Stimulated activated CD4-positive, alpha-beta T cell treated with anti-CD3 and anti-CD28 coated beads, TNF-alpha, amount 100 ng/mL, for 1 hour (primary cell): ENCODE measurements at places on chromosomes 3 and 15.

GRCh38 chr3:172546628-172547214 lies 23.5 kb upstream of the TNFSF10 start:
- DNase-seq: no peak

DNA sequence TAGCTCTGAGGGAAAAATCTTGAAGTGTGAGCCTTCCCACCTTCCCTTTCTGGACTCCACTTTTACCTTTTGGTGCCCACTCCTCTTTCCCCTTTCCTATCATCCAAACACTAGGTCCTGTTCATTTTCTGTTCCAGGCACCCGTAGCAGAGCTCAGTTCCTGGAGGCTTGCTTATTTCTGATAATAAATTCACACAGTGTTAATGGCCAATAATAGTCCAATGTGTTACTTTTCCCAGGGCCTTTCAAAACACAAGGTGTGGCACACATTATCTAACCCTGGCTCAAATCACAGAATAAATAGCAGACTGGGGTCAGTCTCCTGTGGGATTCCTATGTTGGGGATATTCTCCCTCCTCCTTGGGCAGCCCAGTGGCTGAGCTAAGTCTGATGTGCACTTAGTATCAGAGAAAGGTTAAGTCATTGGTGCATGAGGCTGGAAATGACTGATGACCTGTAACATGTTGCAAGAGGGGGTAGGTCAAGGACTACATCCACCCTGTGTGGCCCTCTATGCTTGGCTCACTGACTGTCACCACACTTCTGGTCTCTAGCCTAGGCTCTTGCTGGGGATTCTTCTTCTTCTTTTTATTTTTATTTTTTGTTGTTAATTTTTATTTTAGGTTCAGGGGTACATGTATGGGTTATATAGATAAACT lies 43.7 kb upstream of the ROPN1 start:
- no peak for DNase-seq

- no peak for DNase-seq
Observed at GRCh38 chr3:60301142-60301541, 950.1 kb downstream of the FHIT start.

DNA sequence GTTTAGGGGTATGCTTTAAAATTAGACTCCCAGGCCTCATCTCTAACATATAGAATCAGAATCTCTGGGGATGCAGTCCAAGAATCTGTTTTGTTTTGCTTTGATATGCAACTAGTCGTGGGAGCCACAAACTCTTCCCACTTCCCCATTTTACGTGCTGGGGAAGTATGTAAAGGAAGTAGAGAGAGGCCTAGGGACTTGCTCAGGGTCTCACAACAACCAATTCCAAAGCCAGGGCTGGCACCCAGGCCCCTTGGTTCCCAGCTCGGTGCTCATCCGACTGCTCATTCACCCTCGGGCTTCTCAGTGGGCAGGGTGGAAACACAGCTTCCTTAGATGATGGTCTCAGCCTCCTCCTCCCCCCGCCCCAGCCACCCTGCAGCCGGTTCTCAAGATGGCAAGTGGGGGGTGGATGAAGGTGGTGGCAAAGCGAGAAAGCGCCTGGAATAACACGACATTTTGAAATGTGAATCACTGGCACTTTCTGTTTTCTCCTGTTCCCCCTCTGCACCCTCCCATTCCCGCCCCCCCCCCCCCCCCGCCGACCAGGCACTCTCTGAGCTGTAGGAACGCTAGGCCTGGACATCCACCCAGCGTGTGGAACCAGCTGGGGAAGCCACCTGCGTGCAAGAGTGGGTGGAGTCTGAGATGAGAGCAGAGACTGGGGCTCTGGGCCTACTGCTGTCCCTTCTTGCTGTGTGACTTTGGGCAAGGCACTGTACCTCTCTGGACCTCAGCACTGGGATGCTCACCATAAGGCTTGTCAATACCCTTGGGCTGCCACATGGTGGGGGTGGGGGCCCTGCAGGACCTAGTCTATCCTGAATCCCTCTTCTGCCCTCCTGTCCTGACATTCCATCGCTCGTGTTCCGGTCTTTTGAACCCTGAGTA lies 214.5 kb downstream of the RPLP1 start:
- DNase-seq: no peak

GRCh38 chr3:41224120-41224806 lies 25.0 kb downstream of the CTNNB1 start:
- DNase-seq: no peak

DNA sequence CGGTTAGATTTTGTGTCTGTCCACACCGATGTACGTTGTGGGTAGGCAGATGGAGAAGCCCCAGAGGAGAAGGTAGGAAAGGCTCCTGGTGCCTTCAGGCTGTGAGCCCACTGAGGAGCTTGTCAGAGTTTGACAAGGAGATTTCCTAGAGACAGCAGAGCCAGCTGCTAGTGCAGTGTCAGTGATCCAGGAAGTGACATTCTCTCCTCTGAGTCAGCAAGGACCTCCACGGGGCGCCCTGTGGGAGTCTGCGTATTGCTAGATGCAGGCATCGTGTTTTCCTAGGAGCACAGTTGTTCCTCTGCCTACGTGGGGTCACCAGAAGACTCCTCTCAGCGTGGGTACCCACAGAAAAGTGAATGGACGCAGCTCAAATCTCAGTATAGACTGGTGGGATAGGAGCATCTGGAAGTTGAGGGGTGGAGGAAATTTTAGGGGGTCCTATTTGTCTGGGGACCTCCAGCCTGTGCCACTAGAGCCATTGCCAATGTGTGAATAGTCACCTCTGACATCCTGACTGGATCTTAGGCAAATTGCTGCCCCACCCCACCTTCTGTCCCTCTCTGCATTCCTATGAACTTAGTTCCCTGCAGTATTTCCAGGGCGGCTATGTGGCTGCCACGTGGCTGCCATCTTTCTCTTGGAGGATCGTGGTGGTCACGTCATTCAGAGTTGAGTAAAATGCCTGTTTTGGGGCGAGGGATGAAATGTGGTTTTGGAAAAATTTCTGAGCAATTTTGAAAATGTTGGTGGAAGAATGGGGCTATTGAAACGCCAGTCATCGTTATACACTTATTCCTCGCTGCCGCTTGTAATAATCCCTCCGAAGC lies 84.8 kb upstream of the KLHL25 start:
- DNase-seq: no peak
